ENCODE measurements at places on chromosomes 13 and 19. TPM values are rescaled to one million over a fixed set of nuclear protein-coding genes. Genes with fewer than 3 reads are reported as not detected.

Gene PDCD2L
- total RNA-seq, result 20.4 TPM

Gene ERFL
- not detected for total RNA-seq

Gene DHPS
- total RNA-seq, result 41.6 TPM

Gene LAIR1
- total RNA-seq, result not detected

All from thoracic aorta endothelial cell (primary cell).